ENCODE measurements at places on chromosomes 3 and 15.

- no peak for DNase-seq
Measured at GRCh38 chr15:70582143-70582945, 181.0 kb downstream of the UACA start.

DNA sequence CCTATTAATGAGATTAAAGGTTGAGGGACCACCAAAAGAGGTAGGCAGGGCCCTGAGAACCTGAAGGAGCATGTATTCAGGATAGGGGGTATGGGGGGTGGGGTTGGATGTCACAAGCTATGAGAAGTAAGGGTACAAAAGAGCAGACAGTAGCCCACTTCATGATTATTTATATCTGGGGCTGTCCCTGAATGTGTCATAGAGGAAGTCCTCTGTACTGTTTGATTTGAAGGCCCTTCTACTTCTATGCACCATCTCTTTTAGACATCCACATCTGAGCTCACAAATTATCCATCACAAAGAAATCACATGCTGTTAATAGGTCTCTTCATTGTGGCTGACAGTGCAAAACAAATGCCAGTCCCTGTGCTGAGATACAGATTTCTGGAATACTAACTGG lies 68.6 kb downstream of the FHIT start:
- DNase-seq, result no peak

GRCh38 chr3:132346841-132347736 lies 29.9 kb downstream of the ACP3 start:
- peak; percentile 90 for DNase-seq

DNA sequence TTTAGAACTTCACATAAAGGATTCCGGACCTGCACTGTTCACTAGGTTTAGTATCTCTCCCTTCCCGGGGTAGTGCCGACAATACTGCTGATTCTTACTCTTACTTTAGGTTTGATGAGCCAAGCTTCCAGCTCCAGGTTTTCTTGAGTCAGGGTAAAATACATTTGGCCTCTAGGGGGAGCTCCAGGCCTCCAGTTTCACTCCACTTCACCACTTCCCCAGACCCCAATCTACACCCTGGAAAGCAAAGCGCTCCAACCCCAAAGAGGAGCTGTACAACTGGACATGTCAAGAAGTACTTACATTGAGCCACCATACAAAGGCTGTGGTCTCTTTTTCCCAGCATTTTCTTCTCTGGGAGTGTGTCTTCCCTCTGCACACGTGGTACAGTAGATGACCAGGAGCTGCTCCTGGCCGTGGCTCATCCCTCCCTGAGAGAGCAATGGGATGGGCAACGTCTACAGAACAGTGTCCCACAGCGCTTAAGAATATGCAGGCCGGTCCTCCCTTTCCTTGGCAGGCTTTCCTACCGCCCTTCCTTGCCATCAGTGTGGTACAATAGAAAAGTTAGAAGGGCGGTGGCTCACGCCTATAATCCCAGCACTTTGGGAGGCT lies 93.9 kb upstream of the CCDC80 start:
- DNase-seq, result peak; percentile 72

- no peak for DNase-seq
Measured at GRCh38 chr3:61890586-61890985, 329.2 kb downstream of the PTPRG start.

GRCh38 chr3:137222736-137223225 lies 265.0 kb downstream of the IL20RB start:
- DNase-seq, result no peak

DNA sequence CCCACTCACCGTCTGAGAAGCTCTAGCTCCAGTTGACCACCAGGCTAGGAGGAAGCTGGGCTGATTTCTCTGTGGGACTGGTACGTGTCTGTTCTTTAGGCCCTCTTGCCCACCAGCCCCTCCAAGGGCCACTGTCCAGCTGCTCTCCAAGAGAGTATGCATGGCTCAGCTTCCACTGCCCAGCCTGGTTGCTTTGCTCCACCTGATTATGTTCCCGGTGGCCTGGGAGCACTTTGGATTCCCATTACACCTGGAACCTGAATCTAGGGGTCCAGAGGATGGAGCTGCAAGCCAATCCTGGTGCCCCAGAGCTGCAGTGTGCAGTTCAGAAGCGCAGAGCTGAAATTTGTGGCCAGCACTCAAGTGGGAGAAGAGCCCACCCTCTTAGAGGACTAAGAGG lies 402.1 kb upstream of the CNTN6 start:
- no peak for DNase-seq
